AG08396 (cell line): ENCODE measurements at places on chromosomes 16 and 17.

- peak; percentile 89 for DNase-seq
Observed at GRCh38 chr17:39653662-39654331, 11.4 kb upstream of the TCAP start.

GRCh38 chr16:87012954-87013938 lies 303.9 kb downstream of the C16orf95 start:
- DNase-seq, result no peak

DNA sequence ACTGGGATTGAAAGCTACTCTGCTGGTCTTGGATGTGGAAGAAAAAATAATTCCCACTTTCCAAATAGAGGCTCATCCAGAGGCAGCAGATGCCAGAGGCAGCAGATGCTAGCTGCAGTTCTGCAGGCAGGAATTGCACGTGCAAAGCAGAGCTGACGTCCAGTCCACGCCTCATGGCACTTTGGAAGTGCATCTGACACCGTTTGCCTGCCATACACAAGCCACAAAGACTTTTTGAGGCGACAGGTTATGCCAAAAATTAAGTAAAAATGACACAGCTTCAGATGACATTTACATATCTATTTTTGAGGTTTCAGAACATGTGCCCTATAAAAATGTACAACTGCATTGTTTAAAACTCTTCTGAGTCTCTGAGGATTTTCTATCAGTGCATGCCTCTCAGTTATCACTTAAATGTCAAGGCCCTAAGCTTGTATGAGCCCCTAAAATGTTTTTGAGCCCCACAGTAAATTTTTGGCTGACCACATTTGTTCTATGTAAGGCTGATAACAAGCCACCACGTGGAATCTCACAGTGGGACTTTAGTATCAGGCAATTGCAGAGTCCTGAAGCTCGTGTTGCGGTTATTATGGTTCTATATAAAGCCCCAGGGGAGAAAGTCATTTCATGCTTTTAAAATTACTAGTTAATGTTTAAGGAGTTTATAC lies 239.2 kb downstream of the PRKCA start:
- no peak for DNase-seq

DNA sequence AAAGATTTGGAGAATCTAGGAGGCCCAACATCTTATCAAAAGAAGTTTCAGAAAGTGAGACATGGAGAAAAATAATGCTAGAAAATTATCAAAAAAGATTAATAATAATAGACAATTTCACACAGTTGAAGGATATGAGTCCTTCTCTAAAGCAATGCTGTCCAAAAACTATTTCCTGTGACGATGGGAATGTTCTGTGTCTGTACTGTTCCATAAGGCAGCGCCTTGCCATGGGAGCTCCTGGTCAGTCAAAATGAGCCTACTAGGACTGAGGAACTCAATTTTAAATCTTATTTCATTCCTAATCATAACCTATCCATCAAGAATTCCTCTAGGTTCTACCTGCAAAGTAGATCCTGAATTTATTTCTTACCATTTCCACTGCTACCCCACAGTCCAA lies 49.0 kb downstream of the CACNG1 start:
- no peak for DNase-seq

DNA sequence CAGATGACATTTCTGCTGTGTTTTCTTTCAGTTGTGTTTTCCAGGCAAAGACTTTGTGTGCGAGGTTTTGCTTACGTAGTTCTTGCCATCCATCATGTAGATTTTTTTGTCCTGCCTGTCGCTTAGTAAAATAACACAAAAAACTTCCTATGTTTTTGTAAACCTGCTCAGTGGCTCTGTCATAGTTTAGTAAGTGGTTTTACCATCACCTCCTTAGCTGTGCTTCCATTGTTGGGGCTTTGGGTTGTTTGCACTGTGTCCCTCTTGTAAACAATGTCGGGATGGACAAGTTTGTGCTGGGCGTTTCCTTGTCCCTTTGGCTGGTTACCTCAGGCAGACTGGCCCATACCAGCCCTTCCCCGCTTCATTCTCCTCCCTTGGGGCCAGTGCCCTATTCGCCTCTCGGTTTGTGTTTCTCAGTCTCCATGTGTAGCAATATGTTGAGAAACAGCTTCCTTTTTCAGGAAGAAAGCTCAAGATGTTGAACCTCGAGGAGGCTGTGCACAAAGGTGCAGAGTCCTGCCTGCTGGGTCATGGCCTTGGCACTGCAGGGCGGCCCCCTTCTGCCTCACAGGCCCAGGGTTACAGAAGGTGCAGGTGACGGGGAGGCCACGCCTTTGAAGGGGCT lies 74.6 kb downstream of the KSR1 start:
- DNase-seq, result no peak

GRCh38 chr16:22681554-22682291 lies 132.2 kb upstream of the HS3ST2 start:
- no peak for DNase-seq

DNA sequence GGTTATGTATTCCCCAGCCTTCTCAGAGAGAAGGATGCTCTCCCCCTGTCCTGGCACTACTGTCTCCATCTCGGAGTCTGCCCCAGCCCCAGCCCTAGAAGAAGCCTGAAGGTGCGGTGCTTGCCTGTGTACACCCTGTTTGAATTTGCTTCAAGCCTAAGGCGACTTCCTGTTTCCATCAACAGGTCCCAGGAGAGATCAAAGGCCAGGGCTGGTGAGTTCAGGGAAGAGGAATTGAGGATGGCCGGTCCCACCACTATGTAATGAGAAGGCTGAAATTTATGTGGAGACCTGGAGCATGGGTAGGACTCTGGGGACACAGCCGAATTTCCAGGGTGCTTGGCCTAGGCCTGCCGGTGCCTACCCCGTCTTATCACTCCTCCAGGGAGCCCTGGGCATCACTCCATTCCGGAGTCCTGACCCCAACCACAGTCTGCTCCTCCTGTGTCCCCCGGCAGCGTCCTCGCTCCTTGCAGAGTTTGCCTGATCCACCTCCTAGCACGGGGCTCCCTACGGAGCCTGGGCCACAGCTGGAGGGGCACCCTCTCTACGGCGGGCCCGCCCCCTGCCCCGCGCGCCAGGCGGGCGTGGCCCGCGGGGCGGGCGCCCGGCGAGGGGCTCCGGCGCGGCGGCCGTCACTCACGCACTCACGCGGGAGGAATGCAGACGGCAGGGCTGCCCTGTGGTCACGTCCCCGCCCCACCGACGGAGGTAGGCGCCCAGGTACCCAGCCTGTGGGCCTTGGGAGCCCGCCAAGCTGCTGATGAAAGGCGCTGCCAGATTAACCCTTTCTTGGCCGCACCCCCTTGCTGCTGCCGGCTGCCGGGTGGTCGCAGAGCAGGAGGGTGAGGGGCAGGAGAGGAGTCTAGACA lies 53.8 kb upstream of the TAC4 start:
- DNase-seq, result peak; percentile 27

DNA sequence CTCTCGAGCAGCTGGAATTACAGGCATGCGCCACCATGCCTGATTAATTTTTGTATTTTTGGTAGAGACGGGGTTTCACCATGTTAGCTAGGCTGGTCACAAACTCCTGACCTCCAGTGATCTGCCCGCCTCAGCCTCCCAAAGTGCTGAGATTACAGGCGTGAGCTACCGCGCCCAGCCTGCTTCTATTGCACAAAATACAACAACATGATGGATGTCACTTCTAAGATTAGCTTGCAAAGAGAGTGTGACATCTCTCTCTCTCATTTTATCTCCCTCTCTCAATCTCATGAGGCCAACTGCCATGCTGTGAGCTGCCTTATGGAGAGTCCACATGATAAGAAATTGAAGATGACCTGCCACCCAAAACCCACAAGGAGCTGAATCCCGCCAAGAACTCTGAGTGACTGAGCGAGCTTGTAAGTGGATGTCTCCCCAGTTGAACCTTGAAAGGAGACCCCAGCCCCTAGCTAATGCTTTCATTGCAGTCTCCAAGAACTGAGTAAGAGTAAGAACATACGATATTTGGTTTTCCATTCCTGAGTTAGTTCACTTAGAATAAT lies 458.5 kb downstream of the RBFOX1 start:
- no peak for DNase-seq

GRCh38 chr17:30340801-30341356 lies 7.0 kb upstream of the TMIGD1 start:
- DNase-seq, result no peak

DNA sequence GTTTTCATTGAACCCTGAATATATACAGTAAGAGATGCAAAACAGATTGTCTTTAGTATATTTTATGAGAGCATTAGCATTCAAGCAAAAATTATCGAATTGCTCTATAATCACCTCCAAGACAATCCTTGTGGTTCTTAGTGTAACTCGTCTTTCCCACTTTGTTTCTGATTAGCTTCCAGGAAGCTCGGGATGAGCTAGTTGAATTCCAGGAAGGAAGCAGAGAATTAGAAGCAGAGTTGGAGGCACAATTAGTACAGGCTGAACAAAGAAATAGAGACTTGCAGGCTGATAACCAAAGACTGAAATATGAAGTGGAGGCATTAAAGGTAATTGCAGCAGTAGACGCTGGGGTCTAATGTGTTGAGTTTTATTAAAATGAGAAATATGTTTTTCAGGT lies 9.9 kb downstream of the NDEL1 start:
- no peak for DNase-seq

GRCh38 chr17:67725807-67726206 lies 8.1 kb downstream of the NOL11 start:
- no peak for DNase-seq

DNA sequence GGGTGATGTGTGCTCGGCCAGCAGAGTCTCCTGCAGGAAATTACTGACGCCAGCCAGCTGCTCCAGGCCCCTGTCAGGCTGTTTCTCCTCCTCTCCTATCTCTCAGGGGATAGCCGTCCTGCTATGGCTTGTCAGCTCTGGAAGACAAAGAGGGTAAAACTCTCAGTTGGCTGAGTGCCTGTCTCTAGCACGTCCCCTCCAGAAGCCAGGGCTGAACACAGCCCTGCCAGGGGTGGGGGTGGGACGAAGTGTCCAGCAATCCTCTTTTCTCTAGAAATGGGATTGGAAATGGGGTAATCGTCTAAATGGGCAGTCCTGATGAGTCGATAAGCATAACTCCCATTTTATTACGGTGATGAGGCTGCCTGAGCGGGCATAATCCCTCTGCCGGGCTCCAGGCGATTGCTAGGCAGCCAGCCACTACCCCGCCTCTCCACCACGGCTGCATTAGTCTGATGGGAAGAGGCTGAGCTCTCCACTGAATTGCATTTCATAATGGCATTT lies 89.1 kb upstream of the GNAO1 start:
- peak; percentile 5 for DNase-seq

- no peak for DNase-seq
Observed at GRCh38 chr16:1518626-1519135, 14.8 kb upstream of the TMEM204 start.

DNA sequence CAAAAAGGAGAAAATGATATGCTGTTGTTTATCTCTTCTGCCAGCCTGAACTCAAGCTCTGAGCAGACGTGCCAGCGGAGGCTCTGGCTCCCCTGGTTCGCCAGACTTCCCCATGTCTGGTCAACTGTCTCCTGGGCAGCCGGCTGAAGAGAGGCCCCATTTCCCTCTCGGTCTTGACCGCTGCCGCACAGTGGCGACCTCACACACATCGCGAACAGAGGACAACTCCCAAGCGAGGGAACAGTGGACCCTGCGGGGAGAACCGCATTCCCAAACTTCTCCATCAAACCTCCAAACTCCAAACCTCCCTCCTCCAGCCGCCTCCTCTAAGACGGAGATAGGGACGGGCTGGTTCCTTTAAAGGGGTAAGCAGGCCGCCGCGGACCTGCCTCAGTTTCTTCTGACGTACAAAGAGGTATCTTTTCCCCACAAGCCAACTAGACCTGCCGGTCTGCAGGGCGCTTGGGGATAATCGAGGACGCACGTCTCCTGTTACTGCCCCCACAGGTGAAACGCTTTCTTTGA lies 24.9 kb upstream of the RFFL start:
- peak; percentile 55 for DNase-seq

- no peak for DNase-seq
Observed at GRCh38 chr17:76820561-76820960, 47.6 kb upstream of the MGAT5B start.

GRCh38 chr16:7185689-7186088 lies 147.0 kb upstream of the RBFOX1 start:
- DNase-seq, result no peak

DNA sequence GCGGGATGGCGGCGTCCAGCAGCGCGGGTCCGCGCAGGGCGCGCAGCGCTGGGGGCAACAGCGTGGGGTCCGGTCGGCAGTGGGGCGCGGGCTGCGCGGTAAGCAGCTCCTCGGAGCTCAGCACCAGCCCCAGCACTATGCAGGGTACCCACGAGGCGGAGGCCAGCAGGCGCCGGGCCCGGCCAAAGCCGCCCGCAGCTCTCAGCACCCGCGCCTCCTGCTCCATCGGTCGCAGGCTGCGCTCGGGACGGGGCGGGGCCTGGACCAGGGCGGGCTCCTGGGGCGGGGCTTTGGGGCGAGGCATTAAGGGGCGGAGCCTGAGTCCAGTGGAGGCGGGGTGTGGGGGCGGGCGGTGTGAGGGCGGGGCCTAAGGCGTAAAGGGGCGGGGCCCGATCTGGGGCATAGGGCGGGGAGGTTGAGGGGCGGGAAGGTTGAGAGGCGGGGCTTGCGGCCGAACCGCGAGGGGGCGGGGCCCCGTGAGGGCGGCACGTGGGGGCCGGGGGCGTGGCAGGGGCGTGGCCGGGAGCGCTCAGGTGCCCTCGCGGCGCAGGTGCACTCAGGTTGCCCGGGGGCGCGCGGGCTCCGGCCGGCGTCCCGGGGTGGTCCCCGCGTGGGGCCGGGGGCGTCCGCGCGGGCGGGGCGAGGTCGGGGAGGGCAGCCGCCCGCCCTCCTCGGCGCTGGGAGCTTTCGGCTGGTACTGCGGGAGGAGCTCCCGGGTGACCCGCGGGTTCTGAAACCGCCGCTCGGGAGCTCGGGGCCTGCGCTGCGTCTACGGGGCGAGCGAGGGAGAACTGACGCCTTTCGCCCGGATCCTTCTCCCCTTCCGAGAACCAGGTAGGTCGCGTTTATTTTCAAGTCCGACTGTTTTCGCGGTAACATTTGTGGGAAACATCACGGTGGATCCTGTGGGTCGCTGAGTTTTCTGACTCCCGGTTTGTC lies 1.4 kb upstream of the SLC22A31 start:
- DNase-seq, result peak; percentile 93
